Stimulated activated CD8-positive, alpha-beta memory T cell treated with anti-CD3 and anti-CD28 coated beads, Interleukin-15, amount 100 ng/mL, for 4 hours (primary cell): ENCODE measurements at places on chromosomes 5 and 9.

- DNase-seq = no peak
Observed at GRCh38 chr9:88370346-88370745, 17.9 kb upstream of the SPIN1 start.

DNA sequence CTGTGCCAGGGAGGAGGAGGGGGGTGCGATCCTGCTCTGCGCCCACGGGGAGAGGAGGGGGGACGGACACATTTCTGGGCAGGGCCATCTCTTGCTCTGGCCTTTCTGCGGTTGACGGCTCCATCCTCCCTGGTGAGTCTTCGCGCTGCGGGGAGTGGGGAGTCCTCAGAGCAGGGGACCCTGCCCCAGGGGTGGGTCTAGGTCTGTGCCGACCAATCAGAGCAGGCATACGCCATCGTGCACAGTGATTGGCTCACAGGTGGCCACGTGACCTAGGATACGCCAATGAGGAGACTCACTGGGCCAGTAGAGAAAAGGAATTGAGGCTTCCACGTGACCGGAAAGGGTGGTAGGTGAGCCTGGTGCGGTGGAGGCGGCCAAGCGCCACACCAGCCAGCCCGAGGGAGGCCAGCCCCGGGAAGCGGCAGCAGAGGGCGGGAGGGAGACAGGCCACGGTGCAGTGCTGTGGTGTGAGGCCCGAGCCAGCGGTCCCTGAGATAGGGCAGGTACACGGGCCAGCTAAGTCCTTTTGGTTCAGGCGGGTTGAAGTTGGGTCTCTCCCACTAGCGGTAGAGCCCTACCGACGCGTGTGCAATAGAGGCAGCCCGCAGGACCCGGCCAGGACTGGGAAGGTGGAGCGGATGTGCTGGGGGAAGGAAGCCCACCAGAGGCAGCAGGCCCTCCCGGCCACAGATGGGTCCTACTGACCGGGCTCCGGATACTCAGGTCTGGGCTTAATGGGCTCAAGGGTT is 65.2 kb upstream of the RNF130 start:
- no peak for DNase-seq

GRCh38 chr5:179234563-179235135 is 110.6 kb downstream of the ADAMTS2 start:
- DNase-seq = no peak

DNA sequence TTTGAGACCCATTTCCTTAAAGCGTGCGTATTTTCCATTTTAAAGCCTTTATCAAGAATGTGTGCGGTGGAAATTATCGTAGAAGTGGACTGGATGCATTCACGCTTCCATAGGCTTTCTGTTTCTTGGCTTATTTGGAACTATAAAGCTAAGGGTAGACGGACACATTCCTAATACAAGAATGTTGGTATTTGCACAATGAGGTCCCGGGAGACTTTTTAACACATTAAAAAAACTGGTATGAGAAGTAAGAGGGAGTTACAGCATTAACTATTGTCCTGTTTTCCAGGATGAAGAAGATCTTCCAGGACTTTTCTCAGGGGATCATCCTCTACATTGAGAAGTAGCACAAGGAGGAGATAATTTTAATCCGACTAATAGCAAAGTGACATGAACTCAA is 653.0 kb downstream of the MTRR start:
- DNase-seq = no peak

DNA sequence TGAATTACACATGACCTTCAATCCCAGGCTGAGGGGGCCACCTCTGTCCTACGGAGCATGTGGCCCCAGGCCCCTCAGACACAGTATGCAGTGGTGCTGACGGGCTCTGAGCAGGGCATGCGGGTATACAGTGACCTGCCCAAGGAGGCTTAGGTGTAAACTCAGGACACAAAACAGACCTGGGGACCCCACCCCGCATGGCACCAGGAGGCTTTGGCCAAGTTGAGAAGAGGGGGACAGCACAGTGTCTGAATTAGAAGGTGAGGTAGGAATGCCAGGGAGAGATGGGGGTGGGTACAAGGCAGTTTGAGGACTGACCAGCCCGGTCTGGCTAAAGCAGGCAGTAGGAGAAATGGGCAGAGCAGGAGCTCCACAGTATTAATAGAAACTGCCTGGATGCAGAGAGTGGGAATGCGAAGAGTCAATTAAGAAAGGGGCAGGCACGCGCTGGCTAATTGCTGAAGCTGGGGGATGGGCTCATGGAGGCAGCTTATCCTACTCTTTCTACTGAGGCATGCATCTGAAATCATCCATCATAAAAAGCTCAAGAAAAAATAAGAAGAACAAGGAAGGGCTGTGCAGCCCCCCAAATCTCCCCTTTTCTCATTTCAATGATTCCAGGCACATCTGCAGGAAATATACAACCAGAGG is 109.0 kb downstream of the GABBR2 start:
- no peak for DNase-seq

GRCh38 chr5:142901476-142902185 is 131.5 kb downstream of the ARHGAP26 start:
- DNase-seq = no peak

DNA sequence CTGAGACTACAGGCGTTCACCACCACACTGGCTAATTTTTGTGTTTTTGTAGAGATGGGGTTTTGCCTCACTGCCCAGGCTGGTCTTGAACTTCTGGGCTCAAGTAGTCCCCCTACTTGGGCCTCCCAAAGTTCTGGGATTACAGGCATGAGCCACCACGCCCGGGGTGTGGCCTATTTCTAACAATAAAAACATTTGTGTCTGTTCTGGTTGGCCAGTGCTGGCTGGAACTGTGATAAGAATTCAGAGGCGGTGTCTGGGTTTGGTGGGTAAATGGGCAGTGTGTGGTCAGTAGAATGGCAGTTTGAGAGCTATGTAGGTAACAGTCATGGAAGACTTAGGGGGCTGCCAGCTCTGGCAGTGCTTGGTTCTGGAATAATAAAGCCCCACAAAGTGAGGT is 46.9 kb upstream of the SYNPO start:
- DNase-seq = no peak

DNA sequence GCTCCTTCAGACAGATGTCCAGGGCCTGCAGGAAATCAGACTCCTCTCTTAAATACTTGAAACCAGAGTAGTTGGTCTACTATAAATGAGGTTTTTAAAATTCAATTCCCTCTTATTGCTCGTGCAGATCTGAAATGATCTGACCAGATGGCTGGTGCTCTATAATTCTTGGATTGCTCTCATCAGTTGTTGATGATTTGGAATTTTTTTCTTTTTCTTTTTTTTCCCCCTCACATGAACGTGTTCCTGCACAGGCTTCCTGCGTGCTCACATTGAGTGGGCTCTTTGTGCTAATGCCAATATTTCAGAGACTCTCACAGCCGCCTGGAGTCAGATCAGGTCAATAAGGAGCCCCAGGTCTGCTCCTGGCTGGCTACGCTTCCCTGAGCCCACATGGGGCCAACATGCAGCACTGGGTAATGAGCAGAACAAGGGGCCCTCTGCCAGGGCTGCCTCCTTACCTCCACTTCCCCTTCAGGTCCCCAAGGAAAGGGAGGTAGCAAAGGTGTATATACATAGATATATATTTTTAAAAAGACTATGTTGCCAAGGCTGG is 82.0 kb downstream of the SIL1 start:
- no peak for DNase-seq

DNA sequence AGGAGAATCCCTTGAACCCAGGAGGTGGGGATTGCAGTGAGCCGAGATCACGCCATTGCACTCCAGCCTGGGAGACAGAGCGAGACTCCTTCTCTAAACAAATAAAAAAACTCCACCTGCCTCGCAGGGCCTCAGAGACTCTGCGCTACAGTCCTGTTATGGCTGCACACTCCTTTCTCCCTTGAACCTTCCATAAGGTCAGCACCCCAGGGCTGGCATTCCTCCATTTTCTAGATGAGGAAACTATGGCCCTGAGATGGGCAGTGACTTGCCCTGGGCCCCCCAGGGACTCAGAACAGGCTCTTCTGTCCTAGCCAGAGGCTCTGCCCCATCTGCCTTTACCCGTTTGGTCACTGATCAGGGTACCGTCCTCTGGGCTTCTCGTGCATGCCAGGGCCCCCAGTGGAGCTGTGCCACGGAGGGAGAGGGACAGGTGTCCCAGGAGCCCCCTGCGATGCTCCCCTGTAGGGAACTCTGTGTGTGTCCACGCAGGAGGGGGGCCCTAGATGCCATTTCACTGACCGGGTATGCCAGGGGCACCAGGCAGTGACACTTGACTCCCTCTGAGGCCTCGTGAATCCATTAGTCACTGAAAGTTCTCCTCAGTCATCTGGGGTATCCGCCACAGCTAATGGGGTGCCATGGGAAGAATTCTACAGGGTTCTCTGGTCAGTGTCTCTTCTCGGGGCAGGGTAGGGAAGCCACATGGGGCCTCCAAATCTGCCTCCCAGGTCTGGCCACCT is 16.2 kb downstream of the RALGDS start:
- no peak for DNase-seq

- DNase-seq = no peak
Observed at GRCh38 chr5:147895864-147896263, 10.5 kb downstream of the C5orf46 start.

DNA sequence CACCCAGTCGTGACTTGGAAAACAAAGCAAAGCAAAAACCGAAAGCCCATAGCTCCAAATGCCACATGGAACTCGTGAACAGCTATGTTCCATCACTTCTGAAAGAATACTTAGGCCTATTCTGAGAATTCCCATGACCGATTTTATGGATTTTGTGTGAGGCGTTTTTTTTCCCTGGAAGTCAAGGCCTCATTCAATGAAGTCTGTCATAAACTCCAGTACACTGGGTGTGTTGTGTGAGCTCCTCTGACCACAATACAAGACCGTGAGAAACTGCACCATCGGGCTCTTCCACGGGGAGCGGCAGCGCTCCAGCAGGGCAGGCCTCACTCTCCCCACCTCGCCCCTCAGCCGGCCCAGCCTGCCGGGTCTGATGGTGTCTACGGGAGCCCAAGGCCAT is 209.5 kb downstream of the FANCC start:
- DNase-seq = no peak

- DNase-seq = no peak
Observed at GRCh38 chr9:16407617-16408016, 462.9 kb downstream of the BNC2 start.

DNA sequence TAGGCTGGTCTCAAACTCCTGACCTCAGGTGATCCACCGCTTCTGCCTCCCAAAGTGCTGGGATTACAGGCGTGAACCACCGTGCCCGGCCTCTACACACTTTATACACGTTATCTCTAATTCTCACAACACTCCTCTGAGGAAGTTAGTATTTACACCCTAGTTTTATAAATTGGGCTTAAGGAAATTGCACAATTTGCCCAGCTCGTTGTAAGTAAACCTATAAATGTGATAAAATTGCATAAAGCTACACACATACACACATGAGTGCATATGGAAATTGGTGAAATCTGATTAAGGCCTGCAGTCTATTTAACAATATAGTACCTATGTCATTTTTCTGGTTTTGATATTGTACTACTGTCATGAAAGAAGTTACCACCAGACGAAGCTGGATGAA is 4.4 kb upstream of the SLC4A9 start:
- no peak for DNase-seq

- DNase-seq = no peak
Observed at GRCh38 chr9:33703430-33704102, 91.8 kb upstream of the PRSS3 start.

- no peak for DNase-seq
Observed at GRCh38 chr9:96108691-96109380, 193.1 kb downstream of the HSD17B3 start.

GRCh38 chr9:94882966-94883641 is 156.6 kb downstream of the AOPEP start:
- DNase-seq = no peak

DNA sequence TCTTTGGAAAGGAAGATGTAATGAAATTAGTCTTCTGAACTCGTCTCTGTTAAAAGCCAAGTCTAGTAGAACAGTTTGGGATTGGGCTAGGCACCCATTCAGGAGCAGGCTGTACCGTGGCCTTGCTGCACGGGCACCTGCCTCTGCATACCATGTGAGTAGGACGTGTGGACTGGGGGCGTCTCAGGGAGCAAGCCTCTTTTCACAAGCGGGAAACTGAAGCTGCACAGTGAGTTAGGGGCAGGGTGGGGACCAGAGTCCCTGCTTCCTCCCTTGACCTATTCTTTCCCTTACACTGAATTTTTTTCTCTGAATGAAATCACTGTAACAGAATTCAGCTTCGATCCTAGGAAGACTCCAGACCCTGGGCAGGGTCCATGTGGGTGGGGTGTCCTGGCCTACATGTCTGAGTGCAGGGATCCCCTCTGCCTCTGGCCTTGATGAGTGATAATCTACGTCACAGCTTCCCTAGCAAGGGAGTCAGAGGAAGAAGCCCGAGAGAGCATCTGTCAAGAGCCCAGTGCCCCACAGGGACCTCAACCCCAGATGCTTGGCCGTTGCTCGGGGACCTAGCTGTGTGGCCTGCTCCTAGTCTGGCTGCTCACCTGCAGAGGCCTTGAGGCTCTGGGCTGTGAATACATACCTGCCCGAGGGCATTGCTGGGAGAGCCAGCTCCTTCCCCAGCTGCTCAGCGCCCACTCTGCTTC is 15.1 kb downstream of the PHF2 start:
- no peak for DNase-seq

DNA sequence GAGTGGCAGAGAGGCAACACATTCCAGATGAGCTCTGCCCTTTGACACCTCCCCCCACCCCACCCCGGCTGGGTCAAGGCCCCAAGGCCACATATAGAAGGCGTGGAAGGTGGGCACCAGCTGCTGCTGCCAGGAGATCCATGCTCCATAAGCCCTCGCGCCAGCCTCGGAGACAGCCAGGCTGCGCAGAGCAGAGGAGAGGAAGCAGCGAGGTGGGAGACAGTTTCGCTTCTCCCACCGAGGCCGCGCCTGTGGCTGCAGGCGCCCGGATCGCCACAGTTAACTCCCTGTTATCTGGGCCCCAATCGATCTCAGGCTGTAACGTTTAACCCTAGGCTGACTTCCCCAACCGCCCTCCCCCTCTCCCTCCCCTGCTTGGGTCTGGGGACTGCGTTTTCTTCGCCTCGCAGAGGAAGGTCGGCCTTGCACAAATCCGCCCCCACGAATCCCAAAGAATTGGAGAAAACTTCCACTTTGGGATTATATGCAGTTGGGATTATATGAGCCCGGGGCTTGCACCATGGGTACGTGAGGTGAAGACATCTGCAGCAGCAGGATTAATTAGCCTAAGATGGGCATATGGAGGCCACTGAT is 1.1 kb upstream of the CXXC5 start:
- no peak for DNase-seq

- no peak for DNase-seq
Observed at GRCh38 chr9:79054500-79054899, 517.3 kb upstream of the TLE4 start.

DNA sequence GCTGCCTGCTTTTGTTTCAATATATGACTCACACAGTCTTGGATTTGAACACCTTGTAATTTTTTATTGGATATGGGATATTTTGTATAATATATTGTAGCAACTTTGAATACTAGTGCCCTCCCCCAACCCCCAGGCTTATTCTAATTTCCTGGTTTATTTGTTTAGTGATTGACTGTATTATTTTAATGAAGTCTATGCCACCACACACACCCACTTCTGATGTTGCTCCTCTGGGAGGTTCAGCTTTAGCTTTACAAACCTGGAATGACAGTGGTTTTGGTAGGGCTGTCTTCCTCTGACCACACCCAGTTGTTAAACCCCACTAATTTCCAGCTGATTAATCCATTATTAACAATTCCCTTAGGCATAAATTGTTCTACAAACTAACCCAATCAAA is 206.1 kb upstream of the NFIL3 start:
- no peak for DNase-seq
